ENCODE measurements at places on chromosomes 3 and 15.

DNA sequence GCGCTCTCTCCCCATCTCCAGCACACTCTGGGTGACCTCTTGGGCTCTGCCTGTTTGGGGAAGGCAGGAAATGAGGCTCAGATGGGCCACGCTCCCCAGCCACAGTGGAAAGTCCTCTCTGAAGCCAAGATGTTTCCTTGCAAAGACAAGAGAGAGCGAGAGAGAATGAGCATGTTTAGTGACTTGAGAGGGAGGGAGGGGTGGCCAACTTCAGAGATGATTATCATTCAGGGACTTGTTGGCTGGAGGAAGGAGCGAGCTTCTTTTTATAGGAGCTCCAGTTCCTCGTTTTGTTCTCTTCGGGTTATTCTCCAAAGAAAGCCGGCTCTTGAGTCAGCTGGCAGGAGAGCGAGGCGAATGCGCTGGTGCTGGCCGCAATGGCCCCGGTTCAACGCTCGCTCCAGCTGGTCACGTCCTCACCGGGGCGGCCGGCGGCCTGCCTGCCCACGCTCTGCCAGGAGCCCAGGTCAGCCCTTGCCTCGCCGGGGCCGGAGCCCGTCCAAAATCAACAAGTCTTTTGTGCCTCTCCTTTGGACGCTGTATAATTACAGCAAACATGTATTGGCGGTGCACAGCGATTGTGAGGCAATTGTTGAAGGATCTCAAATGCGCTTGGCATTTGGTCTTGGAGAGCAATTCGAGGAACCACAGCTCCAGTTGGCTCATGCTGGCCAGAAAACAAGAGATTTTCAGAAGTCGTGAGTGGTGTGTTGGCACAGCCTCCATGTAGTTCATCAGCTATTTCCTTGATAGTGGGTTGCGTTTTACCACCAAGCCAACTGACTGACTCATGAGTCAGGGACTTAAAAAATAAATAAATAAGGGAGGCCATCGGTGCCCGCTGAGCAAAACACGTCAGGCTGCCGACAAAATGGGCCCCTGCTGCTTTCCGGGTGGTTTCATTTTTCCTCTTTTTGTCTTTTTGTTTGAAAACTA is 288.6 kb downstream of the UACA start:
- DNase-seq = peak; percentile 29

GRCh38 chr15:49423021-49423420 is at the start of gene FGF7:
Gene FGF7, plus strand, starts transcription at chr15:49423242. Its CDS starts 1,056 bp downstream, at chr15:49424298.
- no peak for DNase-seq

- DNase-seq = no peak
Measured at GRCh38 chr15:78921517-78921916, 23.3 kb downstream of the CTSH start.

- no peak for DNase-seq
Measured at GRCh38 chr3:189797103-189797750, 166.0 kb downstream of the TP63 start.

GRCh38 chr3:15321349-15321748 is 11.0 kb downstream of the SH3BP5 start:
- DNase-seq = no peak

- no peak for DNase-seq
Measured at GRCh38 chr3:134276086-134276485, 25.4 kb upstream of the RYK start.

DNA sequence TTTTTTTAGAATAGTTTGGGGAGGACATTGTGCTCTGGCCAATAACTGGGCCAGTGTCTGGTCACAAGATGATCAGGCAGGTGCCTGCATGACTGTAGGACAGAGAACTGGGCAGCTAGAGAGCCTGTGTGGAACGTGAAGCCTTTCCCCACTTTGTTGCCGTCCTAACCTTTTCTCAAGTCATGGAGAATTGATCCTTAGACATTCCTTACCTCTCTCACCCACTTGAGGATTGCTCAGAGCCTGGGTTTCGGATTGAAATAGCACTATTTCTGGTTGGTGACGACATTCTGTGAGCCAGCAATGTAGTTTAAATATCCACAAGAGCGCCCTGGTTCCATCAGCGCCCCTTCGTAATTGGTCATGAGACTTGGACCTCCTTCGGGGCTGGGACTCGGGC is 138.4 kb downstream of the IGF1R start:
- DNase-seq = no peak

DNA sequence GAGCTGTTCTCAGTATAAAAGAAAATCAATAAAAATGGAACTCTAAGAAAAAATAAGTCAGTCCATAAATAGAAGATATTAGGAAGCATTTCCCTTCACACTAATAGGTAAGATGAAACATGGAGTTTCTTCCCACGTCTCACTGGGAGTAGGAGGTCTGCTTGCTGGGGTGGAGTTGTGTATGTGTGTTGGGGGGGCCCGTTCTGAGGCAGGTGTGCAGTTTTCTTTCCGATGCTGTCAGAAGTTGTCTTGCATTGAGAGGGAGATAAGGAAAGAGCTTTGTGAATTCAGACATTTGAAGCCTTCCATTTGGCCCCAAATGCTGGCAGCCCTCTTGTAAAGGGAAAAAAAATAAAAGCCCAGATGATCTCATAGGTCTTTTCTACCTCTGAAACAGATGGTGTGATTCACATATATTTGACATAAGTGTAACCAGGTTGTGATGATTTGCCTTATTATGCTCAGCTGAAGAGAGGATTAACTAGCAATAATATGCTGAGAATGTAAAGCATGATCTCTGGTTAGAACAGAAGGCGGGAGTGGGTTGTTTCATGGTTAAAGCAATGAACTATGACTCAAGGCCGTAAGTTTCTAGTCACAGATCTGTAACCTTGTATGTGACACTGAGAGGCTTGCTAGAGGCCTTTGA is 8.8 kb downstream of the RASGRP1 start:
- DNase-seq = peak; percentile 35

GRCh38 chr3:8767667-8768363 is 1.6 kb downstream of the OXTR start:
- DNase-seq = no peak

DNA sequence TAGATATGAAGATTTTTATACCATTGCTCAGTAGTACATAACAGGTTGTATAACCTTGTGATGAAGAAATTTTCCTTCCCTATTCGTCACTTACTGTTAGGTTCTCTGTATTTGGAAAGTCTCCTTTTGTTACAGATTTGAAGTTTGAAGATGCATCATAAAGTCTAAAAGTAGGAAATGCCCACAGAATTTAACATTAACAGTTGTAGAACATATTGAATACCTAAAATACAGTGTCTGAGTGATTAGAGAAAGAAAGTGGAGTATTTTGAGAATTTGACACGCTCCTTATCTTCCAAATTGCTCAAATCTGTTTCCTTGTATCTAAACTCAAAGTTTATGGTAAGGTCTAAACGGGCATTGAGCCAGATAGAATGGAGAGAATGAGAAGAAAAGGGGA is 111.3 kb downstream of the MBNL1 start:
- DNase-seq = no peak

GRCh38 chr15:70420948-70421482 is 323.3 kb upstream of the TLE3 start:
- no peak for DNase-seq

DNA sequence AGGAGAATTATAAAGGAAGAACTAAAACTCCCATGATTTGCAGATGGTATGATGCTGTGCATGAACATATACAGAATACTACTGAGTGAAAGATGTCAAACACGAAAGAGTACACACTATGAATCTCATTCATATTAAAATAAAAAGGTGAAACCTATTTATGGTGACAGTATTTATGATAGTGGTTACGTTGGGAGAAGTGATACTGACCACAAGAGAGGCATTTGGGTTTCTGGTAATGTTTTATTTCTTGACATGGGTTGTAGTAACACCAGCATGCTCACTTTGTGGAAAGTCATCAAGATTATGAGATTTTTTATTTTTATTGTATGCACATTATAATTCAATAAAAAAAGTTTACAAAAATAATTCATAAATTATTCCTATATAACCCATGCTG is 324.0 kb downstream of the GAP43 start:
- no peak for DNase-seq

DNA sequence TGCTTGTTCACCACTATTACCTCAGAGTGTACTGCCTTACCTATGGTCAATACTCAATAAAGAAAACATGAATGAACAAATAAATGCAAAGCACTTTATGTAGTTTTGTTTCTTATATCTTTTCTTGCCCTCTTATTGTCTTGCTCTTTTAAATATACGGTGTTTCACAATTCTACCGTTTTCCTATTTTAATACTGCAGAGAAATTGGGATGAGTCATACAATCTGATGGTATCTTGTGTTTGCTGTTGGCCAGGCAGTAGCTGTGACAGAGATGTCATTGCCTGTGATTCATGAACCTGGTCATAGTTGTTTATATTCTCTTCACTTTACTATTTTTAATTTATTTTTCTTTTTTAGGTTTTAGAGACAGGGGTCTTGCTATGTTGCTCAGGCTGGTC is 48.3 kb downstream of the SERP1 start:
- no peak for DNase-seq

GRCh38 chr3:109804697-109805096 is 467.4 kb upstream of the DPPA4 start:
- peak; percentile 9 for DNase-seq

DNA sequence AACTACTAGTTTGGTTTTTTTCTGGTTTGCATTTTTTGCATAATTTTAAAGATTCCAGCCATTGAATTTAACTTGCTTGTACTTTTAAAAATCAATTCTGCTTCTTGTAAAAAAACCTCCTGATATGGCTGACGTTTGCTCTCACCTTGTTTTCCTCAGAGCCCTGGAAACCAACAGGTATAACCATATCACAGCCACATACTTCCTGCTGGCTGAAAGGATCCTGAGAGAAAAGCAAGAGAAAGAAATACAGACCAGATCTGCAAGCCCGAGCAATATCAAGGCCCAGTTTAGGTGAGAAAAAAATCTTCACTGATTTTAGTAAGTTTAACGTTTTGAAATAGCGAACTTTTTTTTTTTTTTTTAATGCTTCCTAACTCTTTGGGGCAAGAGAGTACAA is 56.8 kb downstream of the SNRK start:
- DNase-seq = no peak

DNA sequence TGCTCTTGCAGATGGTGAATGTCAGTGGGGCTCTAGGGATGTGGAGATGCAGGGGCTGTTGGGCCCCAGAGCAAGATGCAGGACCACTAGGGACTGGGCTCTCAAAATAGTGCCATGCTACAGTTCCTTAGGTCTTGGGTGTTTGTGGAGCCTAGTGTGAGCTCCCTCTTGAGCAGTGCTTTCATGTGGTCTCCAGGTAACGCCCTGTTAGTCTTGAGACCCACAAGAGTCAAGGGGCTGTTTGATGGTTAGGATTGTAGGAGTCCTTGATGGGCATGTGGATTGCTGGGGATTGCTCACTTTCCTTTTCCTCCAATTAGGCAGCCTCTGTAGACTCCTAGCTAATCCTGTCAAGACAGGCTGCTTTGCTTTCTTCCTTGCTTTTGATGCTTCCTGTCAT is 56.0 kb downstream of the CCDC66 start:
- DNase-seq = no peak

DNA sequence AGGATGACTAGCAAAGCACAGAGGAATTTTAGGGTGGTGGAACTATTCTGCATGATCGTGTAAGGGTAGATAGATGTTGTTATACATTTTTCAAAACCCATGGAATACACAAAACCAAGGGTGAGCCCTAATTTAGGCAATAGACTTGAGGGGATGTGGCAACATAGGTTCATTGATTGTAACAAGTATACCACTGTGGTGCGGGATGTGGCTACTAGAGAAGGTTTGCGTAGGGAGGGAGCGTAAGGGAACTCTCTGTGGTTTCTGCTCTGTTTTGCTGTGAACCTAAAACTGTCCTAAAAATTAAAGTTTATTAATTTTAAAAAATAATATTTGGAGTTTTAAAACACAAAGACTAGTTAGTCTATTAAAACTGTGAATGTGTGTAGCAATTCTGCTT is 202.8 kb downstream of the PLCL2 start:
- DNase-seq = no peak

- DNase-seq = no peak
Measured at GRCh38 chr3:195746346-195746745, 25.6 kb downstream of the MUC20 start.

- no peak for DNase-seq
Measured at GRCh38 chr3:70309591-70309990, 2.8 kb downstream of the MDFIC2 start.

DNA sequence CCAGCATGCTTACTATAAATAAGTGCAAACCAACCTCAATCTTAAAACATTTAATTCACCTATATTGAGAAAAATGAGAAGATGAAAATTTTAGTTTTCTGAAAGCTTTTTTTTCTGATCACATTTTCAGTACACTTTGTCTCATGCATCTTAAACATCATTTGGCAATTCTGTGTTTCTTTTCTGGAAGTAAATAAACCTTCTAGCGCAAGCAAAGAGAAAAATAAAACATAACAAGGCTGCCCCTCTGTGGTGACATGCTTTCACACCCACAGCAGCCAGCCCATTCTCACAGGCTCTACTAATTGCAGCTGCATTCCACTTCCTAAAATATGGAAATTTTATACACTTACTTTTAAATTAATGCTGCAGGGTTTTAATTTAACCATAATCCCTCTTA is 90.1 kb downstream of the NEK10 start:
- DNase-seq = no peak

DNA sequence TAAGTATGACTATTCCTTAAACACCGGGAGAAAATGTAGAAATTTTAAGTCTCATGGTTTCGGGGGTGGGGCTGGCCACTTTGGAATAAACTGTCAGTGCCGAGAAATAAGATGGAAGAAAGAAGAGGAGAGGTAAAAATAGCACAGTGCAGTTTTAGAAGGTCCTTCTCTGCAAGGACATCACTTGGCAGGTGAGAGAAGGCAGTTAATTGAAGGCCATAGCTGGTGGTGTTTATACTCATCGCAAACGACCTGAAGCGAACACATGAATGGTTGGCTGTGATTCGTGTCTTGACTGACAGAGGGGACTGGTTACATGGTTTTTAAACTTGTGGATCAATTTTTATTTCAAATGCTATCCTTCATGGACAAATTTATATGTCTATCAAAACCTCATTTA is 54.9 kb upstream of the SENP5 start:
- no peak for DNase-seq

- no peak for DNase-seq
Measured at GRCh38 chr3:61996366-61996765, 377.0 kb downstream of the FEZF2 start.

DNA sequence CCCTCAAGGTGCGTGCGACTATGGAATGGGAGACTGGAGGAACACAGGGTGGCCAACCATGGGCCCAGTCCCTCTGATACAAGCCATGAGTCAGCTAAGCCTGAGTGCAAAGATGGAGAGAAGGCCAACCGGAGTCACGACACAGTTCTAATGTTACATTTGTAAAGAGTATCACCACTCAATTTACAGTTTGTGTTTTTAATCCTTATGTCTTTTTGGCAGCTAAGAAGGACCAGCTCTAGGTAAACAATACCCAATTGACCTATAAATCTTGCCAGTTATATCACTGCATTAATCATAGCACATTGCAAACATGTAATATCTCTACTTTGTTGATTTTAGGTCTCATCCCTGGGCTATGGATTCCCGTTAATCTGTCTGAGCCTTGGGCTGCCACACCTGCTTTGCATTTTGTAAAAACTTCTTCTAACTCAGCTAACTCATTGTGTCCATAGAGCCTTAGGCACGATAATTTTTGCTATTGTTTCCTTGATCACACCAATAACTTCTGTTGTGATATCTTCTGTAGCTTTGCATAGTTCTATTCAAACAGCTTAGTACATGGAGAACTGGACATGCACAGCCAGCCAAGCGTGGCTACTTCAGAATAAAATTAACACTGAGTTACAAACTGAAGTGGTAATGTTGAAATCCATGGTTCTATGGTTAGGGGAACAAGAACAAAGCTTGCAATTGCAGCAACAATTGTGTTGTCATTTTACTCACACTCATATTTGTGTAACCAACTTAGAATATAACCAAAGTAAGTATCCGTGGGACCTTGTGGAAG is 50.3 kb downstream of the LSM3 start:
- no peak for DNase-seq
